ENCODE measurements at places on chromosomes 7 and 10.

- DNase-seq = no peak
Measured at GRCh38 chr7:44398953-44399574, 73.7 kb upstream of the CAMK2B start.

DNA sequence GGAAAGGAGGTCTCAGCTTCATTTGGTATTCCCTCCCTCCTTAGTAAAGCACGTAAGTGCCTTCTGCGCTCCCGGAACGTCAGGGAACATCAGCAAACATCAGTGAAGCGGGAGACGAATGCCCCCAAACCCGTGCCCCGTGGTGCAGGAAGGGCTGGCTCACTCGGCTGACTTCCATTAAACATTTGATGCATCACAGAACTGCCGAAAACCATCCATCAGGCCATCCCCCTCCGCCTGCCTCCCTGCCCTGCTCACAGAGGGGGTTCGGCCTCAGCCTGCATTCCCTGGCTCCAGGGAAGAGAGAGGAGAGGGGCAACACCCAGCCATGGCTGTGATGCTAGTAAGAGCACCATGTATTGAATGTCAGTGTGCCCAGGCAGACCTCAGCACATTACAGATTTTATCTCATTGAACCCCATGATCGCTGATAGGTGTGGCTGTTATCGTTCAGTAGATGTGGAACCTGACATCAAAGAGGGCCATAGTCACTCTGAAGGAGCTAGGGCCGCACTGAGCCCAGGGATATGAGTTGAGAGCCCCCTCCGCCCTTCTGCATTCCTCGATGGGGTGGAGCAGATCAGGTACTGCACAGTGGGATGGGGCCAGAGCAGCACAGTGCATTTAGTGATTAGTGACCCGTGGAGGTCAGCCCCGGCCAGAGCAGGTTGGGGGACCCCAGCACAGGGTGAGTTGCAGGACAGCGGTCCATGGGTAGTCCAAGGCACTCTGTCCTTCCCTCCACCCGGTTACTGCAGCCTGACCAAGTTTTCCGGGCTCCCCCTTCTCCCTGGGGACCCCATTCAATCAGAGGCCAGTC, 146.4 kb downstream of the RPS24 start:
- no peak for DNase-seq

- DNase-seq = no peak
Measured at GRCh38 chr10:90293616-90294015, 564.2 kb downstream of the HTR7 start.

- DNase-seq = no peak
Measured at GRCh38 chr7:28410628-28411531, 1.4 kb upstream of the CREB5 start.

- DNase-seq = no peak
Measured at GRCh38 chr10:62112300-62112699, 156.3 kb downstream of the RTKN2 start.

DNA sequence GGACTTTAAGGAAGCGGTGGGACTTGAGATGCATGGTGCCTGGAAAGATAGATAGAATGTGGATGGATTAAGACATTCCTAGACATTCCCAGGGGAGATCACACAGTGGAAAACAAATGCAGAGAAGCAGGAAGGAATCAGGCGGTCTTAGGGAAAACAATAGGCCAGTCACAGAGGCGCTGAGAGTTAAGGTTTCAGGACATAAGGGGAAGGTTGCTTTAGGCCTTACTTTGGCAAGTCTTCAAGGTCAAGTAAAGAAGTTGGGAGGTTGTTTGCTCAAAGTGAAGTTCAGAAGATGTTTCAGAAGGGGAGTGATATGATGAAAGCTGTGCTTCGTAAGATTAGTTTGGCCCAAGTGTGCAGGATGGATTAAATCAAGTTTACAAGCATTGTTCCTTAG, 109.4 kb downstream of the SUGCT start:
- DNase-seq = no peak
